CD4-positive, alpha-beta T cell treated with Interleukin-4 for 1 hour (primary cell): ENCODE measurements at places on chromosomes 12 and 14.
A peak's percentile ranks its signal among the peaks of the same experiment; 100 is the strongest.

DNA sequence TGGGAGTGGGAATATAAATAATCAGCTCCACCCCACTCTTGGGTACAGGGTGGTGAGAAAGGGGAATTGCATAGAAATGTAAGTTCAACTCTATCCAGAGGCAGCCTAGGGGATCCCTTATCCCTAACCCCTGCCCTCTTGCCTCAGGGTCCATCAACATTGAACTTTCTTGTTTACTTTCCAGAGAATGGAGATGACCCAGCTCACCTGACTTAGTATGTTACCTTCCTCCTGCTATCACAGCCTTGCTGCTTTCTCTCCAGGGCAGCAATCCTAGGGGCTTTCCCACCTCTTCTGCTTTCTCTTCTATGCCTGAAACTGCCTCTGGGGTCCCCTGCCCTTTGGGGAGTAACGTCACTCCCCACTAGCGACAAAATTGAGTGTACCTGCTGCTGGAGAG lies 2.7 kb downstream of the LRP1 start:
- no peak for DNase-seq

DNA sequence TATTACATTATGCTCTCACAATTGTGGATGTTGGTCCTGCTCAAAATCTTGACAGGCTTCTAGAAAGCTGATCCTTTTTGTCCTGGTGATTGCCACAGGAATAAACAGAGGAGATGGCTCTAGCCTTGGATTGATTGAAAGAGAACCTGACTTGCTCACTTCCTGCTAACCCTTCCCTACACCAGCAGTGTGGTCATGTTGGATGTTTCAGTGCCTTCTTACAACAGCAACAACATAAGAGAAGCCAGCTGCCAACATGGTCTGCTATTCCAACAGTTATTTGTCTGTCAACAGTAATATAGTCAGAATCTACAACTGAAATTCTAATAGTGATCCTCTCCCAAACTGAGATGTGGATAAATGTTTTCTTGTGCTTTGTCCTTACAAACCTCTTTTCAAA lies 311.6 kb upstream of the DIO2 start:
- DNase-seq = no peak

- DNase-seq = no peak
These were observed 140.0 kb upstream of the FKBP4 start for GRCh38 chr12:2654741-2655140.

GRCh38 chr12:12017798-12018197 lies 52.9 kb upstream of the BCL2L14 start:
- no peak for DNase-seq

DNA sequence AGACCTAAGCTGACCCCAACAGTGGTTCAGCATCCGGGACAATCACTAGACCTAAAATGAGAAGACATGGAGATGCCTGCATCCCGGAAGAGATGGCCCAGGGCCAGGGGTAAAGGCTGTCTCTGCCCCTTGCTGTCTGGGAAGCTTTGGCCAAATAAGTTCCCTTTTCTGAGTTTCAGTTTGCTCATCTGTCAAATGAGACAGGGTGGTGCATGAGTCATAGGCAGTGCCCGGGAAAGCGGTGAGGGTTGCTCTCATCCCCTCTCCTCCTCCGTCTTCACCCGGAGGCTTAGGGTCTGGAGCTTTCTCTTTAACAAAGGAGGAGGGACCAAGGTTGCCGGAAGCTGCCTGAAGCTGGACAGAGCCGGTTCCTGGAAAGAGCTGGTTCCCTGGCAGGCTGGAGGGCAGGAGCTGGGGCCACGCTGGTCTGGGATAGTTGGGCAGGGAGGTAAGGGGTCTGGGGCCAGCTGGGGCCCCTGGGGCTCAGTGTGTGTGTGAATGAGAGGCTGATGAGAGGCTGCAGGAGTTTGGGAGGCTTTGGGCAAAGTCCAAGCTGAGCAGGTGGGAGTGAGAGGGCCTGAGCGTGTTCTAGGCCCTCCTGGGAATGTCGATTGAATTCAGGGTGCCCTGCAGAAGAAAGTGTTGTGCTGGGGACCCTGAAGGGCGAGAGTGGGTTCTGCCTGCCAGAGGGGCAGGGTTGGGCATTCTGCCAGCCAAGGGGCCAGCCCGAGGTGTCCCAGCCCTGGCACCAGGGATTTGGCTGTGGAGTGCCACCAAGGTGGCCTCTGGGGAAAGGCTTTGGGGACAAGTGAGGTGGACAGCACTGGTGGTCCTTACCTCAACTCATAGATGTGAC lies at the start of gene SDSL:
Gene SDSL (plus strand): TSS at position 351 of the 856 bp plus-strand sequence. CDS start 5,603 bp downstream, outside the sequence.
- peak; percentile 26 for DNase-seq

GRCh38 chr12:29291226-29291625 lies 89.7 kb downstream of the ERGIC2 start:
- DNase-seq = no peak

DNA sequence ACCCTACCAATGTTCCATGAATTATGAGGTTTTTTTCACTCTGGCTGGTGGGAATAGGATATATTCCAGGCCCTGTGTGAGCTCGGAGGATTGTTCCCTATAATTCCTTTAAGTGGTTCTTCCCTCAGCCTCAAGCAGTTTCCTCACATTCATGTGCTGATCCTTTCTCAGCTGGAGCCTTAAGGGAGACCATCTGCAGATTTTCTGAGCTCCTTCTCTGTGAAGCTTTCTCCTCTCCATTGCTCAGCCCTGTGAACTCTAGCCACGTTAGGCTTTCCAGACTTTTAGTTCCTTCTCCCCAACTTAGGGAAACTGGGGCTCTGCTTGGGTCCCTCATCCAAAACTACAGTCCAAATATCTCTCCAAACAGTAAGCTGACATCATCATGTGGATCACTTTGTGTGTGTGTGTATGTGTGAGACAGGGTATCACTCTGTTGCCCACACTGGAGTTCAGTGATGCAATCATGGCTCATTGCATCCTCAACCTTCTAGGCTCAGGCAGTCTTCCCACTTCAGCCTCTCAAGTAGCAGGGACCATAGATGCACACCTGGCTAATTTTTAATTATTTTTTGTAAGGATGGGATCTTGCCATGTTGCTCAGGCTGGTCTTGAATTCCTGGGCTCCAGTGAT lies 219.5 kb upstream of the OTX2 start:
- DNase-seq = no peak

- peak; percentile 60 for DNase-seq
These were observed 48.6 kb downstream of the EIF2S3B start for GRCh38 chr12:10554228-10554755.

DNA sequence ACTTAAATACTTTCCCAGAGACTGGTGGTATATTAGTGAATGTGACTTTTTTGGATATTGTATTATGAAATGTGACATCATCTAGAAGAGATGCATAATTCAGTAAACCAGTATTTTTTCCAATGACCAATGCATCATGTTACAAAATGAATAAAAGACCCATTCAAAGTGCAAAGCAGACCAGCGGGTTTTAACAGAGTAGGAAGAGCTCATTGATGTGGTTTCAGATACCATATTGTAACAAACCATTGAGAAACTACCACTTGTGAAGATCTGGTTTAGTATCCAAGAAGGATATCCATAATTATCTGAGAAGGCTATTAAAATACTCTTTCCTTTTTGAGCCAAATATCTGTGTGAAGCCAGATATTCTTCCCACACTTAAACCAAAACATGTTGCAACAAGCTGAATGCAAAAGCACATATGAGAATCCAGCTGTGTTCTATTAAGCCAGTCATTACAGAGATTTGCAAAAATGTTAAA lies 47.7 kb downstream of the MVK start:
- DNase-seq = no peak

DNA sequence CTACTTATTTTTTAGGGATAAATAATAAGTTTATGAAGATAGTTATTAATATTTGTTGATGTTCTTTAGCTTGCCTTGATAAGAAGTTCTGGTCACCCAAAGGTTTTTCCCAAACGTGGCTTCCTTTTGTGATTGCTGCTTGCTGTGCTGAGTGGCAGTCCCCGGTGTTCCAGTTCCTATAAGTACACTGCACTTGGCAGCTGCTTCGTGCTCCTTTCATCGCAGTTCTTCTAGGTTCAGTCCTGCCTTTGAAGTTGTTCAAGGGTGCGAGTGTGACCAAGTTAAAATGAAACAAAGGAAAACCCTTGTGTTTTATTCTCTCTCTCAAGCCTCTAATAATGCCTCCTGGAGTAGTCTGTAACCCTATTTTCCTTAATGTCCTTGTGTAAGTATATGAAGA lies 128.5 kb upstream of the ATF1 start:
- no peak for DNase-seq

DNA sequence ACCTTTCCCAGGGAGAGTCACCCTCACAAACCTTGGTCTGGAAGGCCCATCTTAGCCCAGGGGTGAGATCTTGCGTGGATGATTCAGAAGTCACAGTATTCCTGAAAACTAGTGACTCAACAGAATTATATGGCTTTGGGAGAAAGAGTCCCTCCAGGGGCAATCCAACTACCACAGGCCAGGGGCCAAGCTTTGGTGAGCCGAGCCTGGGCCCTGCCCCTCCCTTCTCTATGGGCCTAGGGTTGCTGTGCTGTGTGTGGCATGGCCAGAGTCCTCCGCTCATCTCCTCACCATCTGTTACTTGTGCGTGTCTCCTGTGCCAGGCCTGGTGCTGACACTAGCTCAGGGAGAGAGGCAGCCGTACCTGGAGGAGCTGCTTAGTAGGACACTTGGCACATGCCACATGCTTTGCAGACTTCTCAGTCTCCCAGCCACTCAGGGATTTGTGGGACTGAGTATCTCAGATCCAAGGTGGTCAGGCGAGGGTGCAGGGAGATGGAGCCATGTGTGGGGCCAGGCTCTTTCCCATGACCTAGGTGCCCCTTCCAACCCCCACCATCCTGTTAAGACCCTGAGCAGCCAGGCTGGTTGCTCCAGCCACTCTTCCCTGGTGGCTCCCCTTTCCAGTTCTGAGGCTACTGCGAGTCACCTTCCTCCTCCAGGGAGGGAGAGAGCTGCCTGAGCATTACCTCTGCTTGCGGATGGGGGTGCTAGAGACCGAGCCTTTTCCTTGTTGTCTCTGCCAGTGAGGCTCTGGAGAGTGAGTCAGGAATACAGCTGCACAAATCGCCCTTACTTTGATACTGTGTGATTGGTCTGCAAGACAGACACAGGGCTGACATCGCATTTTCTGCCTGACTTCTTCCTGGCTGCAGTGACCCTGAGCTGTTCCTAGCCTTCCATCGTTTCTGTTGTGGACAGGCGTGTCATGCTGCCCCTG lies 94.1 kb downstream of the SLC25A47 start:
- no peak for DNase-seq

DNA sequence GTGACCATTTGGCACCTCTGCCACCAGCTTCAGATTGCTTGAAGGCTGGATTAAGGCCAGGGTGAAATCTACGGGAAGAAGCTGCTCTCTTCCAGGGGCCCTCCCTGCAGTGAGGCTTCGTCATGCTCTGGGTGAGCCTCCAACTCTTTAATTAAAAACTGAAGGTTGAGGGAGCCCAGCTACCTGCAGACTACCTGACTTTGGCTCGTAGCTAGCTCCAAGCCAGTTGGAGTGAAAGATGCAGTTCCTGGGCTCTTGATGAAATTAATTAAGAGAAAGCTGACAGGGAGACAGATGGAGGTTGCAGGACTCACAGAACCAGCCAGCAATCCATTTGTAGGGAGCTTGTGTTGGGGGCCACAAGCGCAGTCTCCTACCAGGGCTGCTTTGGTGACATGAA lies 168.5 kb upstream of the SFSWAP start:
- no peak for DNase-seq

GRCh38 chr12:114186241-114187002 lies 219.5 kb downstream of the TBX5 start:
- no peak for DNase-seq

DNA sequence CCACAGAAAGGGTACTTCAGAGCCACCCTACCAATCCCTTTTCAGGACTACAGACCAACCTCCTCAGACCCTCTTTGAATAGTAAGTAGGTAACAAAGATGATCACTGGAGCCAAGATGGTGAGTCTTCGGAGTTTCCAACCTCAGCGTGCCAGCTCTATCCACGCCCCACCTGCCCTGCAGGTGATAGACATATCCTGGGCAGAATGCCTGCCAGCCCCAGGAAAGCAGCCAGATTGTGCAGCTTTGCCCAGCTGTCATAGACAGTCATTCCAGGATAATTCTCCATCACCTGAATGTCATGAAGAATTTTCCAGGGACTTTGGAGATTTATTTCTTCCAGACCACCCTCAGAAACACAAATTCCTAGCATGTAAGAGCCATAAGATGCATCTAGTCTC lies 434.4 kb downstream of the RGS6 start:
- DNase-seq = no peak

- DNase-seq = no peak
These were observed 324 bp upstream of the HOXC9 start for GRCh38 chr12:53999559-54000115.

- DNase-seq = no peak
These were observed 44.8 kb downstream of the CLMN start for GRCh38 chr14:95274874-95275273.

- peak; percentile 44 for DNase-seq
These were observed 2.3 kb upstream of the M6PR start for GRCh38 chr12:8951744-8952143.

DNA sequence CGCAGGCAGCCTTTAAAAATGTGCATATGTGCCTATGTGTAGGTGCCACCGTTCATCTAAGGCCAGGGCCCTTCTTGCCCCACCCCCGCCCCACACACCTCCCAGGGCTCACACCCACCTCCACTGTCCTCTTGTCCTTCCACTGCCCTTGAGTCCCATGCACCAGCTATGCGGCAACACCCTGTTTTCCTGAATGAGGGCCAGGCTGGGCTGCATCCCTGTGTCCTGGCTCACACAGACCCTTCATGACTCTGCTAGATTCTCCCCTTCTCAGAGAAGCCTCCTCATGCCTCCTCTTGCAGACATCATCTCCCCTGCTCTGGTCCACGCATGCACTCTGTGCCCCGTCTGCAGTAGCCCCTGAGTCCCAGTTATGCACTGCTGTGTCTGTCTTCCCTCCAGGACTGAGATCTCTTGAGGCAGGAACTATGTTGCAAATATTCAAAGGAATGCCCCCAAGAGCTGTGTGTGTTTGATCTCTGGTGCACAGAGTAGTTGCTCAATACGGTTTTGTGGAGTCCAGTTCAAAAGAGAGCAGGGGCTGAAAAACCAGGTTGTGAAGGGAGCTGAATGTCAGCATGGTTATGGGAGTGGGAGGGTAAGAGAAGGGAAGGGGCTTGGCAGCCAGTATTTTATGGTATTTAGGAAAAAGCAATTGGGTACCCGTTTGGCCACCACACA lies 47.3 kb upstream of the ESRRB start:
- no peak for DNase-seq

GRCh38 chr12:50557421-50557820 lies 52.6 kb downstream of the DIP2B start:
- DNase-seq = no peak

DNA sequence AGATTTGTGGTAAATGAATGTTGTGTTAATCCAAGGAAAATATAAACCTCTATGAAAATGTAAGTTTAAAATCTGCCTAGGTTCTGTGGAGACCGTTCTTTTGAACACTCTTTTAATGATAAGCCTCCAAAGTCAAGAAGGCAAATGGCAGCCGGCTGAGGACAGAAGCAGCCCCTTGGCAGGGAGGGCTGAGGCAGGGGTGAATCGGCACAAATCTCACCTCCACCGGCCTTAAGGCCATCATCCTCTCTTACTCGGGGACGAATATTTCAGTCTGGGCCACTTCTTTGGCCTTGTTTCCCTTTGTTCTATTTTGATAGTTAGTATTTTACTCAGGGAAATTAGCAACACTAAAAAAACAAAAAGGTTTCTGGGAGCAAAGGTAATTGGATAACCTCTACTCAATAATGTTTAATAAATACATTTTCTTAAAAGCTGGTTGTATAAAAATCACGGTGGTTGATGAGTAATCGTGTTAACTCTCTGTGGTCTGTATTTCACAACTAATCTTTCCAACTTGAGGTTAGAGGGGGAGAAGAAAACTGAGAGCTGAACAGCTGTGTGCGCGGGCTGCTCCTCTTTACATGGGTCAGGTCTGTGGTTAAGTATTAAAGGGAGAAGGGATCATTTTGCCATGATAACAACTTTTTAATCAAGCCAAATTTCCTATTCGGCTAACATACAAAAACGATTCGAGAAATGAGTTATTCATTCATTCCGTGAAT lies 18.6 kb downstream of the LGMN start:
- no peak for DNase-seq
